Stimulated activated CD8-positive, alpha-beta memory T cell treated with anti-CD3 and anti-CD28 coated beads, Interleukin-7, amount 100 ng/mL, for 4 hours (primary cell): ENCODE measurements at places on chromosomes 16 and 17.
A peak's percentile ranks its signal among the peaks of the same experiment; 100 is the strongest.

- DNase-seq = peak; percentile 74
Measured at GRCh38 chr16:28192806-28193529, 18.8 kb downstream of the XPO6 start.

DNA sequence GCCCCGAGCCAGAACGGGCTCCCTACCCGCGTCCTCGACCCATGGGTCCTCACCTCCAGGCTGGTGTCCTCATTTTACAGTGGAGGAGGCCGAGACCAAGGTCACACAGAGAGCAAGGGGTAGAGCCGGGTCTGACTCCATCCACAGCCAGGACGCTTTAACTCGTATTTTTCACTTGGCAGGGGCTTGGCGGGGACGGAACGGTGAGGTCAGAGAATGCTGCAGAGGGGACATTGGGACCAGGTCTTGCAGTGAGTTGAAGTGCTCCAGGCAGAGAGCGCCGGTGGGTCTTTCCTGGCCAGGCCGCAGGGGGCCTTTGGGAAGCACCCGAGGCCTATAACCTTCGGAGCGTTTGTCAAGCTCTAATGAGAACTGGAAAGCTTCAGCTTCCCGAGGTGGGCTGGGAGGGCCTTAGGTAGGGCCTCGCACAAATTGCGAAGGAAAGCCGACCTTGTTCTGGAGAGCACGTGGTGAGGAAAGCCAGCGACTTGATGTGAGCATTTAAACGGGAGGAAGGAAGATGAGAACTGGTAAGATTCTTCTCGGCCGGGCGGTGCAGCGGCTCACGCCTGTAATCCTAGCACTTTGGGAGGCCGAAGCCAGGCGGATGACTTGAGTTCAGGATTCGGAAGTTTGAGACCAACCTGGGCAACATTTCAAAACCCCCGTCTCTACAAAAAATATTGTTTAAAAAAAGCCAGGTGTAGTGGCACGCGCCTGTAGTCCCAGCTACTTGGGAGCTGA, 908 bp upstream of the CLUH start:
- no peak for DNase-seq

DNA sequence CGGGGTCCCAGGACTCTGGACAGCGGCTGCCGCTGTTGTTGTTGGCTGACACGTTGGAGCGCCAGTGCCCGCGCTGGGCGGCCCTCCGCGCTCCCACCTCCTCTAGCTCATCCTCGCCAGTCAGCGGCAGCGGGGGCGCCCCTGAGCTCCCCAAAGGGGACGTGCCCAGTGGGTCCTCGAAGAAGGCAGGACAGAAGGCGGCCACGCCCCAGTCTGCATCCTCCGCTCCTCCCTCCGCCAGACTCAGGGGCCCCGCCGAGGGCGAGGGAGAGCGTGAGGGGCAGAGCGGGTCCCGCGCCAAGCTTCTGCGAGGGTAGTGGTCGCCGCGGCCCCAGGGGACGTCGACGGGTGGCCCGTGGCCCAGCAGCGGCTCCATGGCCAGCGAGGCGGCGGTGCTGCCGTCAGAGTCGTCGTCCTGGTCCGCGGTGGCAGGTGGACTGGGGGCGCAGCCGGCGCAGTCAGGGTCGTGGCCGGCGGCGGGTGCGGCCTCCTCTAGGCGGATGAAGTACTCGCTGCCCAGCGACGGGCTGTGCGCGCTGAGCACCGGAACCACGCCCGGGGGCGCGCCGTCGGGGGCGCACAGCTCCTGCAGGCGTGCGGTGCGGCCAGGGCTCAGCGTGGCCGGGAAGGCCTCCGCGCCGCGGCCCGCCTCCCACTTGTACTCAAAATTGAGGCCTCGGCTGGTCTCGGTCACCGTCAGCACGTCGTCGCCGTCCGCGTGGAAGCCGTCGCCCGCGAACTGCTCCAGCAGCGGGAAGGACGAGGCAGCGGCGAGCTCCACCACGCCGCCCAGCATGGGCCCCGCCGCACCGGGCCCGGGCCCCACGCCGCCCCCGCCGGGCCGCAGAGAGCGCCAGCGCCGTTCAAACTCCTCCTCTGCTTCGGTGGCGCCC, 43.2 kb upstream of the PVALEF start:
- DNase-seq = no peak

- no peak for DNase-seq
Measured at GRCh38 chr17:76136276-76137000, 4.6 kb downstream of the FOXJ1 start.

DNA sequence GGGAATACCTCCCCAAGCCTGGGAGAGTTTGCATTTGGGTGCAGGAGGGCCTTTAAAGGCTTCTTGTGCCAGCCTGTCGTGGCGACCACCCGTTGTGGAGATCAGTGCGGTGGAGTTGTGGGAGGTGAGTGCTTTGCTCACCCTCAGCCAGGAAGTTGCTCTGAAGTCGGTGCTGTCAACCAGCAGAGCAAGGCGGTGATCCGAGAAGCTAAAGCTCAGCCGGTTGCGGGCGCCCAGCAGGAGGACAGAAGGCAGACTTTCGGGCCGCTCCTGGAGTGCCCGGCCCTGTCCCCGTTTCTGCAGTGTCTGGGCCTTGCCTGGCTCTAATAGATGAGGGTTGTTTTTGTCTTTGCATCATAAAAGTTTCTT, 1.4 kb downstream of the UBE2I start:
- no peak for DNase-seq

GRCh38 chr17:29179232-29180033, 765 bp downstream of the MYO18A start:
- no peak for DNase-seq

DNA sequence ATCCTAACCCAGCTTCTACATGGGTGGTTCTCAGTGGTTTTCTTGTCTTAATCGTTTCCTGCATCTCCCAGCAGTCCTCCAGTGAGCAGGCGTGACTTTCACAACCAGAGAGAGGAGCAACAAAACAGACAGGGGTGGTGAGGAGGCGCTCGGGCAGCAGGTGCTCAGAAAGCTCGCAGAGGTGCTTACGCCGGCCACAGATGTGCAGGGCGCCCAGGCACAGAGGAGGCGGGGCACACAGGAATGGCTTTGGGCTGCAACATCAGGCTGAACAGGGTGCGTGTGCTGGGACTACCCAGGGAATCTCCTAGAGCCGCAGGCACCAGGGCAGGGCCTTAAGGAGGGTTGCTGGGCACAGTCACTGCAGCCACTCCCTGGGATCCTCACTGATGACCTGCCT, 32.6 kb downstream of the KLHDC4 start:
- no peak for DNase-seq

- DNase-seq = no peak
Measured at GRCh38 chr17:81210466-81210865, 12.3 kb downstream of the CEP131 start.

DNA sequence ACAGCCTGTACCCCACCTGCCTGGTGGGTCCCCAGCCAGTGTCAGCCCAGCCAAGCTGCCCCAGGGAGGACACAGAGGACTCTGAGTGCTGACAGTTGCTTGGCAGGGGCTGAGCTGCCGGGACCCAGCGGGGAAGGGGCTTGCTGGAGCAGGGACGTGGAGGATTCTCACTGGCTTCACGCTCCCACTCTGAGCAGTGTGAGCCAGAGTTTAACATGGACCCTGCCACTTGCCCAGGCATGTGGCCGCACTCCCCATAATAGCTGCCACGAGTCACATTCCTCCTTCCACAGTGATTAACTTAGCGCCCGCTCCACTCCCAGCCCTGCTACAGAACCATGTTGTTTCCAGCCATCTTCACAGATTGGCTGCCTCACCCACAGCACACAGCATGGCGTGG, 31.2 kb downstream of the SREBF1 start:
- no peak for DNase-seq
